ENCODE measurements at places on chromosomes 3 and 15.
A peak's percentile ranks its signal among the peaks of the same experiment; 100 is the strongest.

DNA sequence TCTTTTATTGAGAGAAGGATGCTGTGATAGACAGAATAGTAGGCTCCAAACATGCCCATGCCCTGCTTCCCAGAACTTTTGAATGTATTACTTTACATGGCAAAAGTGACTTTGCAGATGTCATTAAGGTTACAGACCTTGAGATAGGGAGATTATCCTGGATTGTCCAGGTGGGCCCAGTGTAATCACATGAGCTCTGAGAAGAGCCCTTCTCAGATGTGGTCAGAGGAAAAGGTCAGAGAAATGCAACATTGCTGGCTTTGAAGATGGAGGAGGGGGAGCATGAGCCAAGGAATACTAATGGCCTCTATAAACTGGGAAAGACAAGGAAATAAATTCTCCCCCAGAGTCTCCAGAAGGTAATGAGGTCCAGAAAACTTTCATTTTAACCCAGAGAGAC is 45.8 kb upstream of the LYZL4 start:
- DNase-seq = no peak

DNA sequence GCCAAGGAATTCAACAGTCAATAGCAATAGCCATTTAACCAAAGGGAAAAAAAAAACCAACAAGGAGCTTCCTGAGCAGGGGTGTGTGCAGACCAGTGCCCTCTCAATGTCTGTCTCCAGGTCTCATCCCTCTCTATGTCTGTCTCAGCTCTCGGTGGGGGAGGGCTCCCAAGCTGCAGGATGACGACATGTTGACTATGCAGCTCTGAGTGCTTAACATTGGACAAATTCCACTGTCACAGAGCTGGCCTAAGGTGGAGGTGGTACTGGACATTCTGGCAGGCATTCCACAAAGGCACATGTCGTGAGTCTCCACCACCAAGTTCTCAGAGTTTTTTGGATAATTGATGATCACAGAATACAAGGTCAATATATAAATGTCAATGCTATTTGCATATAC is 2.0 kb upstream of the CAPN7 start:
- DNase-seq = peak; percentile 41

- DNase-seq = peak; percentile 46
Observed at GRCh38 chr3:48088056-48088748, 72.0 kb upstream of the MAP4 start.

GRCh38 chr15:70523616-70524015 is 239.7 kb downstream of the UACA start:
- DNase-seq = no peak

DNA sequence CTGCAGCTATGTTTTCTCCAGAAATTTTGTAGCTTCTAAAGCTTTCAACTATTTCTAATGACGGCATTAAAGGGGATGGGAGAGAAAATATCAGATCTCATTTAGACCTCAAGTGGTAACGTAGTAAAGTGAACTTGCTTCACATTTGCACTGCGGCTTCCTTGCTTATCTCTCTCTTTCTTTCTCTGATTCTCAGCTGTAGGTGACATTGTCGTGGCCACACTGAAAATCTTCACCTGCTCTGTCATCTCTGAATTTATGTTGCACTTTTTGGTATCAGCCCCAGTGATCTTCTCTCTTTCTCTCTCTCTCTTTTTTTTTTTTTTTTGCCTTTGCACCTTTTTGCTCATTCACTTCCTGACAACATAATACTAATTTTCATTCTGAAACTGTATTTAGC is 254.1 kb upstream of the SATB1 start:
- DNase-seq = no peak

- no peak for DNase-seq
Observed at GRCh38 chr15:75985971-75986370, 26.3 kb downstream of the NRG4 start.

DNA sequence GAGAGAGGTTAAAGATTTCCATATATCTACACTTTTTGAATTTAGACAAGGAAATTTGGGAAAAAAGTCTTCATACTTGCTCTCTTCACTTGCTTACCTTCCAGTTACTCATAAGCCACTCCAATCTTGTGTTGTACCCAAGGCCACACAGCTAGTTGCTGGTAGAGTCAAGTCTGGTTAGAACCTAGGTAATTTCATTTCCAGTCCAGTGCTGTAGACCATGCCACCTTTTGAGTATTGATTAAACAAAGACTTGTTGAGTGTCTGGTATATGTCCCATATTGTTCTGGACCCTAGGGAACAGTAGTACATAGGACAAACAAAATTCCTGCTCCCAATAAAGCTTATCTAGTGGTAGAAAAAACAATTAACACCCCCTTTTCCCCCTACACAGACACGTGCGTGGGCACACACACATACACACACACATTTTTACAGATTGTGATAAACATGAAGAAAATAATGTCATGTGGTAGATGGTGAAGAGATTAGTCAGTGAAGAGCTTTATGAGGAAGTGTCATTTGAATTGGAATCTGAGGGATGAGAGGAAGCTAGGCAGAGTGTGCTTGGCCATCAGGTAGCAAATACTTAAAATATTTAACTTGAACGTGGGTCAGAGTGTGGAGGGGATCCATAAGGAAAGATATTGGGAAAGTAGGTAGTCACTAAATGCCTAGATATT is 2.1 kb downstream of the CMC1 start:
- no peak for DNase-seq

GRCh38 chr3:172680684-172681083 is 30.2 kb downstream of the NCEH1 start:
- DNase-seq = no peak

DNA sequence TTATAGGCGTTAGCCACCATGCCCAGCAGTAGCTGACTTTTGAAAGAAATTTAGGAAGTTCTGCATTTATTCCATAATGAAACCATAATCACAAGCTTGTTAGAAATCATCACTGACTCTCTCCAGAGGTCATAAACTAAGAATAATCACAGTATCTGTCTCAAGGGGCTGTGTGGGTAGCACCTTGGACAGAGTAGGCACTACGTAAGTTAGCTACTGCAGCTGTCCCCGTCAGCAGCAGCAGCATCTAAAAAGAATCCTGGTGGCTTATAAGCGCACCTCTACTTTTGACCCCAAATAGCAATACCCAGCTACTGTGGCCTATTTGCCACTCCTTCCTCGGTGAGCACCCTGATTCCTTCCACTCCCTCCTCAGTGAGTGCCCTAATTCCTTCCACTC is 57.8 kb upstream of the RPL35A start:
- DNase-seq = no peak

DNA sequence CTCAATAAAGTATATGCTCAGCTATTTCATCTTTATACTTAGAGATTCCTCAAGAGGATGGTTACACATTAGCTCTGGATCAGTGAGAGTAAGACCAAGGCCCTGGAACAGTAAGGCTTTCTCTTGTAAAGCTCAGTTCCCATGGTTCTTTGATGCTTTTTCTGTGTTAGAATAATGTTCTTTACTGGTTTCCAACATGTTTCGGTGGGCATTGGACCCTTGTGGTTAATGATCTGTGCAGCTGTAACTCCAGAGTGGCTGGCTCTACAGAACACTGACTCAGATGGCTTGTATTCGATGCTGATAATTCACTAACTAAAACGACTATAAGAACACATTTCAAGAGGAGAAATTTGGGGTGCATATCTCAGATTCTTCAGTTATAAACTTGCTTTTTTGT is 114.7 kb downstream of the AKAP13 start:
- DNase-seq = no peak

GRCh38 chr3:8709287-8709686 is 24.3 kb upstream of the CAV3 start:
- no peak for DNase-seq

GRCh38 chr3:10702961-10703740 is 112.9 kb upstream of the SLC6A11 start:
- DNase-seq = peak; percentile 50

- DNase-seq = no peak
Observed at GRCh38 chr3:7562892-7563291, 702.0 kb downstream of the GRM7 start.

DNA sequence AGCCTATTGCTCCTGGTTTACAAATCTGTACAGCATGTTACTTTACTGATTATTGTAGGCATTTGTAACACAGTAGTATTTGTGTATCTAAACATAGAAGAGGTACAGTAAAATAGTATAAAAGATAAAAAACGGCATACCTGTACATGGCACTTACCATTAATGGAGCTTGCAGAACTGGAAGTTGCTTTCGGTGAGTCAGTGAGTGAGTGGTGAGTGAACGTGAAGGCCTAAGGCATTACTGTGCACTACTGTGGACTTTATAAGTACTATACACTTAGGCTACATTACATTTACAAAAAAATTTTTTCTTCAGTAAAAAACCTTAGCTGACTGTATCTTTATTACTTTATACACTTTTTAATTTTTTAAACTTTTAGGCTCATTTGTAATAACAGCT is 90.9 kb downstream of the RAP2B start:
- DNase-seq = no peak

DNA sequence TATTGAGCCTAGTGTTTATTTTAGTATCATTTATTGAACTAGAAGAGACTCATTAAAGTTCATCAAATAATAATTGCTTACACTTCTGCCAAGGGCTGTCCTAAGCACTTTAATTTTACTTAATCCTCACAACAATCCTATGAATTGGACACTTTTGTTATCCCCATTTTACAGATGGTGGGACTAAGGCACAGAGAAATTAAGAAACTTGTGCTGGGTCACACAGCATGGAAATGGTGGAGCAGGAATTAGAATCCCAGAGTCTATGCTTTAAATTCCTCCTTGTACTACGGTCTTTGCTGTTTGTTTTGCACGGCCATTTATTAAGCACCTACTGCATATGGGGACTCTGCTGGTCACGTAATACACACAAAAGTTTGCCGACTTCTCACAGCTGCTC is 7.9 kb downstream of the ATP2B2 start:
- no peak for DNase-seq

GRCh38 chr3:122730240-122730639 is 49.6 kb downstream of the PARP14 start:
- DNase-seq = no peak

DNA sequence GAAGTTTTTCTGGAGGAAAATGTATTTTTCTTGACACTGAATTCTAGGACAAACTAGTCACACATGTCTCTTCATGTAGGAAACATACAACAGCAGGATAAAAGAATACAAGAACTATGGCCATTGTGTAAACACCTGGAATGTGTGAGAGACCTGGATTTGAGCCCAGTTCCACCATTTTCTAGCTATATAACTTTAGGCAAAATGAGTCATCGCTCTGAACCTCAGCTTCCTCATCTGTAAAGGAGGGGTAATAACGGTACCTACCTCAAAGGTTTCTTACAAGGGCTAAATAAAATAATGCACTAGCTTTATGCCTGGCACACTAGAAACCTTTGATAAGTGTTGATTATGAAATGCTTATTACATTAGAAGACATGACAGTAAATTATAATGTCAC is 57.8 kb downstream of the RIOX2 start:
- no peak for DNase-seq

- DNase-seq = no peak
Observed at GRCh38 chr3:35602395-35602936, 36.9 kb upstream of the ARPP21 start.

DNA sequence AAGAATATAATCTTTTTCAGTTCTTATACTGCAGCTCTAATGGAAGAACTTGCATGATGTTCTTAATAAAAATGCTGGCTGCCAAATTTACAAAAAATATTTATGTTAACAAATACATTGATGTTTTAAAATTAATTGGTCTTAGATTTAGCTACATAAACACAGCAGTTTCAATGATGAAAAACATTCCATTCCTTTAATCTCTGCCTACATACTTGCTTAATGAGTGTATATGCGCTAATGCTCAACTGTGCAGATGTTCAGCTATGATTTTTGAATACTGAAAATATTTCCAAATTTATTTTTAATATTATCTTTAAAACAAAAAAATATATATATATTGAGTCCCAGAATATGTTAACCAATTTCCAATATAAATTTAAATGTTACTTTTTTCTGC is 867.4 kb downstream of the ROBO1 start:
- DNase-seq = no peak

GRCh38 chr3:46416125-46416810 is 9.2 kb downstream of the CCRL2 start:
- no peak for DNase-seq

DNA sequence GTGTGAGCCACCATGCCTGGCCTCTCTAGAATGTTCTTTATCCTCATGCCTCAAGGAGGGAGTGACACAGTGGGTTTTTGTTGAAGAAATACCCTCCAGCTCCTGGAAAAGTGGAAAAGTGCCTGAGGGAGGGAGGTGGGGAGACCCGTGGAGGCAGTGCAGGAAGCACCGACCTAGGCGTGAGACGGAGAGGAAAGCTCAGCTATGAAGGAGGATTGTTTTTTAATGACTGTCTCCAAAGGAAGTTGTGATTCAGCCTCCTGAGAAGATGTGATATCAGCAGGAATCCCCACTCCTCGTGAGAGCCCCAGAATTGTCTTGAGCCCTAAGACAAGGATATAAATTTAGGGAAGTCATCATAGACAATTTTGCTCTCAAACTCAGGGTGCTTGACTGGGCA is 21.7 kb downstream of the RPLP1 start:
- DNase-seq = no peak

DNA sequence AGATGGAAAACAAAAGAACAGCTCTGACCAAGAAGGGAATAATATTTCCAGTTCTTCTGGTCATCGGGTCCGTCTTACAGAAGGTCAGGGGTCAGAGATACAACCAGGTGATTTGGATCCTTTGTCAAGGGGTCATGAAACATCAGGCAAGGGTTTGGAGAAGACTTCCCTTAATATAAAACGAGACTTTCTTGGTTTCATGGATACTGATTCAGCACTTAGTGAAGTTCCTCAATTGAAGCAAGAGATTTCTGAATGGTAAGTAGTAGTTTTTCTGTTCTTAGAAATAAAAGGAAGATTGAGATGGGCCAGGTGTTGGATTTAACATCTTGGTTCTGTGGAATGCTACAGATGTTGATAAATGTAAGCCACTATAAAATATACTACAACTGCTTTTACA is 9.5 kb downstream of the MGA start:
- no peak for DNase-seq

GRCh38 chr15:85011160-85011571 is 29.5 kb downstream of the PDE8A start:
- no peak for DNase-seq

GRCh38 chr15:39404767-39405181 is 176.1 kb upstream of the THBS1 start:
- no peak for DNase-seq

Data from liver (tissue), 10 donors.